SJCRH30 (cell line): ENCODE measurements at places on chromosomes 12 and 14. TPM values are rescaled to one million over a fixed set of nuclear protein-coding genes. Genes with fewer than 3 reads are reported as not detected.

BICDL1 gene
- total RNA-seq, result 0.18 TPM in 1 of 2 replicates, not detected in the other

DNA sequence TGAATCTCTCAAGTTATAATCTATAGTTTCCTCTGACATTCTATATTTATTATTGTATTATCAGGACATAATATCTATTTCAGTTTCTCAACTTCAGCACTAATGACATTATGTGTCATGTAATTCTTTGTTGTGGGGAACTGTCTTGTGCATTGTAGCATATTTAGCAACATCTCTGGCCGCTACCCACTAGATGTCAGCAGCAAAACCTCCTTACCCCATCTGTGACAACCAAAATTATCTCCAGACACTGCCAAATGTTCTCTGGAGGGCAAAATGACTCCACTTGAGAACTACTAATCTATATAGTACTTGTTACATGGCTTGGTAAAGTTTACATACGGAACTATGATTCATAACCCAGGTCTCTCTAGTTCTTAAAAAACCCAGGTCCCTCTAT, 110.2 kb downstream of the RASSF9 start:
- H3K36me3 ChIP-seq, result no peaks in the 10 kb centered on the region
- no peak overlapping the region for H3K27ac ChIP-seq
- H3K4me1 ChIP-seq, result no peaks in the 10 kb centered on the region
- H3K4me3 ChIP-seq, result no peak overlapping the region
- no peaks in the 10 kb centered on the region for H3K27me3 ChIP-seq

- H3K27me3 ChIP-seq, result no peaks in the 10 kb centered on the region
- peaks cover 49% of the 10 kb centered on the region for H3K36me3 ChIP-seq
- no peak for DNase-seq
- no peak overlapping the region for H3K27ac ChIP-seq
- no peaks in the 10 kb centered on the region for H3K4me1 ChIP-seq
- no peak overlapping the region for H3K4me3 ChIP-seq
Measured at GRCh38 chr12:122138616-122139015, 35.4 kb downstream of the IL31 start.

DNA sequence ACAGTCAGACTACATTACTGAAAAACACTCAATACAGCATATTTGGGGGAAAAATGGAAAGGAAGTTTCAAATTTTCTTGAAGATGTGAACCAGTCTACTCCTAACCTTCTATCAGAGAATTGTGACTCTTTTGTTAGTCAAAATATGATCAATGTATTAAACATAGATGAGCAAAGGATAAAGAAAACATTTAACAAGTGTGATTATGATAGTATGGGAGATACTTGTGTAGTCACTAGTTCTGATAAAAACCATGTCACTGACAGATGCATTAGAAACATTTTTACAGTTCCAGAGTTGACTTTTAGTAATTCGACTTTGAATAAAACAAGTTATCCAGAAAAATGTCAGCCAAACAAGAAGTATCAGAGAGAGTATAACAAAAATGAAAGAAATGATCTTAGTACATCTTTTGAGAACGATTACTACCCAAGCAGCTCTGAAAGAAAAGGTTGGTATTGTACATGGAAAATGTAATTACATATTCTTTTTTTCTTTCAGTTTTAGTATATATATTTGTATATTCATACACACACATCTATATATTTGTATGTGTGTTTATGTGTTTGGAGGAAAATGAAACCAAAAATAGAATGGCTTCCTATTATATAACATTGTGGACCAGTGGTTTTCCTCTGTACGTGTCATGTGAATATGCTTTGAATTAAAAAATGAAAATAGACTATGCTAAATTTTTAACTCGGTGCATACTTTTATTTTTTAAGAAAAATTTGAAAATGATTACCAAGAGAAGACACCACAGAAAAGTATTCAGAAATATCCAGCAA, 63.3 kb upstream of the ABCD2 start:
- H3K4me3 ChIP-seq, result no peak overlapping the region
- no peaks in the 10 kb centered on the region for H3K27me3 ChIP-seq
- H3K27ac ChIP-seq, result no peak overlapping the region
- no peaks in the 10 kb centered on the region for H3K36me3 ChIP-seq
- H3K4me1 ChIP-seq, result no peaks in the 10 kb centered on the region

DNA sequence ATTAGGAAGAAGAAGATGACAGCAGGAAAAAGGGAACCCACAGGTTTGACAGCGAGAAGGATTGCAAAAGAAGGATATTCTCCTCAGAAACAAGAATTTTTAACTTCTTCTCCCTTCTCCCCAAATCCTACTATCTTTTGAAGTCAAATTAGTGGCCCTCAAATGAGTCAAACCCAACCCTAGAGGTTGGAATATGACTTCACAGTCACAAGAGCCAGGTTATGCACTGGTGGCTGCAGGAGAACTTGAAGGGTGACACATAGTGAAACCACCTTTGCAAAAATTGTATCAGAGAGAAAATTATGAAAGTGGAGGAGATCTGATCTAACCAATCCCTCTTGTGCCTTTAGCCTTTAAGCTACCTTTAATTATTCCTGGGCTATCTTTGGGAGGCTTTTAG, 386.2 kb upstream of the CCDC196 start:
- H3K4me3 ChIP-seq, result no peak overlapping the region
- H3K36me3 ChIP-seq, result no peaks in the 10 kb centered on the region
- no peak for DNase-seq
- H3K27me3 ChIP-seq, result no peaks in the 10 kb centered on the region
- no peak overlapping the region for H3K27ac ChIP-seq

FRMD6 gene
- 15.5 and 18.7 TPM in 2 replicates for total RNA-seq

DNA sequence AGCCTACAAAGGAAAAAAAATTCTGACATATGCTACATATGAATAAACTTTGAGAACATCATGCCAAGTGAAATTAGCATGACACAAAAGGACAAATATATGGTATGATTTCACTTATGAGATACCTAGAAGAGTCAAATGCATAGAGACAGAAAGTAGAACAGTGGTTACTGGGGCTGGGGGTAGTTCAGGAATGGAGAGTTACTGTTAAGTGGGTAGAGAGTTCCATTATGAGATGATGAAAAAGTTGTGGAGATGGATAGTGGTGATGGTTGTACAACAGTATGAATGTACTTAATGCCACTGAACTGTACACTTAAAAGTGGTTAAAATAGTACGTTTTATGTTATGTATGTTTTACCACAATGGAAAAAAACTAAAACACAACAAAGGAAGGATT, 92.3 kb downstream of the SCAF11 start:
- H3K4me3 ChIP-seq, result no peak overlapping the region
- no peak overlapping the region for H3K27ac ChIP-seq
- no peaks in the 10 kb centered on the region for H3K4me1 ChIP-seq
- H3K36me3 ChIP-seq, result peaks cover 59% of the 10 kb centered on the region
- DNase-seq, result no peak

- DNase-seq, result no peak
- no peak overlapping the region for H3K27ac ChIP-seq
- H3K4me1 ChIP-seq, result peaks cover 44% of the 10 kb centered on the region
- no peaks in the 10 kb centered on the region for H3K27me3 ChIP-seq
- no peaks in the 10 kb centered on the region; the same call in 1 of the 2 replicates for H3K36me3 ChIP-seq
Measured at GRCh38 chr12:54386403-54387113, 2.0 kb upstream of the ZNF385A start.

DNA sequence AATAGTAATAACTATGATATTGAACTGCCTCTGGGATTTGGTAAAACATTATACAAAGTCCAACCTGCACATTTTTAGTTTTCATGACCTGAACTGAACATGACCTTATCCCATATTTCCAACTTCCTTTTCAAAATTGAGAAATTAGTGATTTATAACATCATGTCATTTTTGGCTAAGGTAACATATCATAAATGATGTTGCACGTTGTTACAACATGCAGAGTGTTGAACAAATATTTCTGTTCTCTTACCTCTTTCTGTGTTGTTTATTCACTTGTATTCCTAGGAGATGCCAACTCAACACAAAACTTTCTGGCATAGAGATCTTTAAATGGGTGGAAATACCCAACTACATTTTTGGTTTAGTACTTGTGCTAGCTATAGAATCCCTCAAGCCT, 496.0 kb downstream of the SLC6A15 start:
- no peak for DNase-seq
- no peaks in the 10 kb centered on the region for H3K27me3 ChIP-seq
- peaks cover 9% of the 10 kb centered on the region for H3K4me1 ChIP-seq
- no peak overlapping the region for H3K27ac ChIP-seq
- H3K36me3 ChIP-seq, result no peaks in the 10 kb centered on the region

- peaks cover 5% of the 10 kb centered on the region; the same call in 1 of the 2 replicates for H3K4me1 ChIP-seq
- H3K27me3 ChIP-seq, result no peaks in the 10 kb centered on the region
Measured at GRCh38 chr14:102776761-102777710, at the start of gene TRAF3. Gene TRAF3 (plus strand): TSS chr14:102777449. CDS start chr14:102870202, 92,753 bp downstream.

DNA sequence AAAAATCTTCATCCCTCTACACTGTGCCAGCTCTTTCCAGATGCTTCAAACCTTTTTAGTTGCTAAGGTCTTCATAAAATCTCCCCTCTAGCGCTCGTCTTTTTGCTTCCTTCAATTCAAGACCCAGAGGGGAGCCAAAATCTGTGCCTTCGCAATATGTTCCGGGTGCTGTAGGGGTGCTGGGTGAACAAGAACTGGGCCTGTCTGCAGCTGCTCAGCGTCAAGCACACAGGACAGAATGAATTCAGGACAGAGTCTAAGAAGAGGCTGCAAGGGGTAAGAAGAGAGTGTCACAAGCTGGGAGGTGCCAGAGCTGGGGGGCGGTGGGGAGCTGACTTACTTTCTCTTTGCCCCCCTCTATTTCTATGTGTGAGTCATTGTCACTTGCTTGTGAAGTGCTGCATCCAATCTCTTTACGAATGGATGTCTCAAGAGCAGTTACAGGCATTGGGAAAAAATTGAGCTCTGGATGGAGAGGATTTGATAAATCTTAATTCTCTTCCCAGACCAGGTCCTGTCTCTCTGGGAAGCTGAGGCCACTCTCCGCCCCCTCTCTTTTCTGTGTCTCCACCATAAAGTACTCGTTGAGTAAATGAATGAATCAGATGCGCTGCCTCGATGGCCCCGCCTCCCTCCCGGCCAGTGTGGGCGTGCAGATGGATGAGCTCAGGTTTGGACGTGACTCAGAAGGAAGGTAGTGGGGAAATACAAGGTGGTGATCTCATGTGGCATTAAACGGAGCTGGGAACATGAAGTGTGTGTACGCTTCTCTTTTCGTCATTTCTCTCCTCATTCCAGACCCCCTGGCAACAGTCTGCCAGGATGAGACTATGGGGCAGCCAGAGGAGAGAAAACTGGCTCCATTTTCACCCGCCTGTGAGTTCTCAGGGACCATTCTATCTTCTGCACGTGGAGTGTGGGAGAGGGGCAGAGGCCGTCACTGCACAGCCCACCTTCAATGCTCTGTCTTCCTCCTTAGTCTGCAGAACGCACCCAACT, 91.3 kb downstream of the TSPAN9 start:
- no peaks in the 10 kb centered on the region for H3K36me3 ChIP-seq
- no peak overlapping the region for H3K27ac ChIP-seq
- no peak for DNase-seq
- no peaks in the 10 kb centered on the region for H3K27me3 ChIP-seq
- H3K4me3 ChIP-seq, result no peak overlapping the region

GPD1 gene
- 0.23 and 0.24 TPM in 2 replicates for total RNA-seq

GRCh38 chr12:95385246-95386035, 88.5 kb upstream of the METAP2 start:
- H3K36me3 ChIP-seq, result no peaks in the 10 kb centered on the region
- peak; percentile 97 for DNase-seq
- H3K27ac ChIP-seq, result peak overlapping the region; percentile 97
- peak overlapping the region; percentile 50 for H3K4me3 ChIP-seq
- peaks cover 5% of the 10 kb centered on the region for H3K4me1 ChIP-seq

GRCh38 chr14:54312166-54312801, 84.5 kb upstream of the CDKN3 start:
- no peaks in the 10 kb centered on the region for H3K27me3 ChIP-seq
- no peak overlapping the region for H3K4me3 ChIP-seq
- no peaks in the 10 kb centered on the region for H3K36me3 ChIP-seq
- peak; percentile 57 for DNase-seq

DNA sequence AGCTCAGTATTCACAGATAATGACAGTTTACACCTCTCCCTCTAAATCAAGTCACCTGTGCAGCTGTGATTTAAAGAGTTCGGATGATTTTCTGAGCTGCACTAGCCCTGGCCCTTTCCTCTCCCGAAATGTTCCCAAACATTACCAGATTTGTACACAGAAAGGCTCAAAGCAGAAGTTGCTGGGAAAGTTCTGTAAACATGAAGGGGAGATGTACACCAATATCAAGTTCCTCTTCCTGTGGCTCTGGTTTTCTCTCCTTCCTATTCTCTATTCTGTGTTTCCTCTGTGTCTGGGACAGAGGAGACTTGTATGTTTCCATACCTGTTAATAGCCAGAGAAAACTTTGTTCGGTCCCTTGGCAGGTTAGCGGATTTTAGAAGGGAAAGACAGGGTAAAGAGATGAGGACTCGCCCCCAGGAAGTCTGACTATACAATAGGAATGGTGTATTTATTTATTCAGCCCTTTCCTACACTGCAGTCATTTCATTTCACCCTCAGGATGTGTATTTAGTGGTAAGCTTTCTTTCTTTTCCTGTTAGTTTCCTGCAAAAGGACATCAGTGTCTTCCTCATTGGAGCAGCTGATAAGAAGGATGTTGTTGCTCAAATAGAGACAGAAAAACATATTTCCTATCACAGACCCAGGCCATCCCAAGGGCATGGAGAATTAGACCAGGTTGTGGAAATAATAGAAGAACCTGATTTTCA, 7.6 kb upstream of the NUMB start:
- no peaks in the 10 kb centered on the region for H3K36me3 ChIP-seq
- H3K27ac ChIP-seq, result no peak overlapping the region
- no peaks in the 10 kb centered on the region for H3K27me3 ChIP-seq
- peak overlapping the region; percentile 11; the same call in 1 of the 2 replicates for H3K4me3 ChIP-seq
- DNase-seq, result peak; percentile 11

GRCh38 chr14:54459106-54459505, 17.9 kb upstream of the CNIH1 start:
- no peaks in the 10 kb centered on the region for H3K27me3 ChIP-seq
- H3K4me1 ChIP-seq, result no peaks in the 10 kb centered on the region
- H3K4me3 ChIP-seq, result no peak overlapping the region
- no peak overlapping the region for H3K27ac ChIP-seq
- DNase-seq, result no peak

DNA sequence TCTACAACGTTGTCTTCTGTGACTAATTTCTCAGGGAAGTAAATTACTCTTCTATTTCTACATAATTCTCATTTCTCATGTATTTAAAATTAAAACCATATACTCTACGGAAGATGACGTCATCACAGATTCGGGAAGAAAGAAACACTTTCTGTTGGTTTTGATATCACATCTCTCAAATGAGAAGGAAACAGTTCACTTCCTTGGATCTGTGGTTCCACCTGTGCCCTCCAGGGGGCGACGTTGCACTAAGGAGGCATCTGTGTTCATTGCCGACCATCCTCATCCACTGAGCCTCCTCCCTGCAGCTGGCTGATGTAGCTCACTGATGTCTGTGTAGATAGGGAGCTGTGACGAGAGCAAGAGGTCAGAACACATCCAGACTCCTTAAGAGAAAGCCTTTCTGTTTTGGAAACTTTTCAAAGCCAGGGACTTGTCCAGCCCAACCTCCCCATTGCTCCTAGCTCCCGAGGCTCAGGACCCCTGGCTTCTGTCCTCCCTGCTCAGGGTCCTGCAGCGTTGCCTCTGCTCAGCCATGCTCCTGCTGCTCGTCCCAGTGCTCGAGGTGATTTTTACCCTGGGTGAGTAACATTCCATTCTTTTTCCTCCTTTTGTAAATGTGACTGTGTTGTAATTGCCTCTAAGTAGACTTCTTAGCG, 172.7 kb upstream of the OR4E1 start:
- peak; percentile 46 for DNase-seq
- H3K27ac ChIP-seq, result no peak overlapping the region
- no peak overlapping the region for H3K4me3 ChIP-seq
- no peaks in the 10 kb centered on the region for H3K4me1 ChIP-seq
